Endothelial cell of umbilical vein (primary cell): ENCODE measurements at places on chromosomes 13 and 19.
A peak's percentile ranks its signal among the peaks of the same experiment; 100 is the strongest.

DNA sequence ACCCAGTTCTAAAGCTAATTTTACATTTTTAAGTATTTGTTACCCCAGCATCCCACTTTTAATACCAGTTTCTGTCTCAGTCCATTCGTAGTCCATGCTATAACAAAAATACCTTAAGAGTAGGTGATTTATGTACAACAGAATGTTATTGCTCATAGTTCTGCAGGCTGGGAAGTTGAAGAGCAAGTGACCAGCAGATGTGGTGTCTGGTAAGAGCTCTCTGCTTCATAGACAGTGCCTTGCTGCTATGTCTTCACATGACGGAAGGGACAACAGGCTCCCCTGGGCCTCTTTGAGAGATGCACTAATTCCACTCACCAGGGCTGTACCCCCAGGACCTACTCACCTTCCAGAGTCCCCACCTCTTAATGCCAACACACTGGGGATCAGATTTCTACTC lies 96.6 kb downstream of the COL4A2 start:
- peak overlapping the region; percentile 2 for H3K27ac ChIP-seq
- H3K27me3 ChIP-seq = no peaks in the 10 kb centered on the region
- DNase-seq = no peak

GRCh38 chr19:45253396-45254027 lies 2.4 kb downstream of the MARK4 start:
- H3K27ac ChIP-seq = no peak overlapping the region
- no peaks in the 10 kb centered on the region for H3K27me3 ChIP-seq
- no peak for DNase-seq
- H3K4me3 ChIP-seq = no peak overlapping the region
- no peaks in the 10 kb centered on the region for H3K36me3 ChIP-seq

- DNase-seq = no peak
- no peaks in the 10 kb centered on the region for H3K4me1 ChIP-seq
- H3K36me3 ChIP-seq = no peaks in the 10 kb centered on the region
Observed at GRCh38 chr19:41156207-41156606, 36.8 kb upstream of the CYP2S1 start.

DNA sequence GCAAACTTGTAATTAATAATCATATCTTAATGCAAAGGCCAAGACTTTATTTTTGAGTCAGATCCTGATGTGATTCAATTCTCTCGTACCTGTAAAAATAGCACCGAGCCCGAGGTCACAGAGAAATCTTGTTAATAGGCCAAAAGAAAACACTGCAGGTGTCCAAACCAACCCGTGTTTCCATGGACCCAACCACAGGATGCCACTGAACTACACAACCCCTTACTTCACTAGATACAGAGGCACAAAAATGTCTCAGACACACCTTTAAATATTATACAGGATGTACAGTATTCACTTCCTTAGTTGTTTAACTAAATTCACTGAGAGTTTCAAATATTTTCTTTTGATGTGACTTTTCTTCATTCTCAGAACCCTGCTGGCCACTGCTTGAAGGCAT lies 530.9 kb downstream of the MYO16 start:
- H3K36me3 ChIP-seq = no peaks in the 10 kb centered on the region
- H3K4me3 ChIP-seq = no peak overlapping the region
- DNase-seq = no peak
- peaks cover 19% of the 10 kb centered on the region for H3K4me1 ChIP-seq
- H3K27ac ChIP-seq = no peak overlapping the region

DNA sequence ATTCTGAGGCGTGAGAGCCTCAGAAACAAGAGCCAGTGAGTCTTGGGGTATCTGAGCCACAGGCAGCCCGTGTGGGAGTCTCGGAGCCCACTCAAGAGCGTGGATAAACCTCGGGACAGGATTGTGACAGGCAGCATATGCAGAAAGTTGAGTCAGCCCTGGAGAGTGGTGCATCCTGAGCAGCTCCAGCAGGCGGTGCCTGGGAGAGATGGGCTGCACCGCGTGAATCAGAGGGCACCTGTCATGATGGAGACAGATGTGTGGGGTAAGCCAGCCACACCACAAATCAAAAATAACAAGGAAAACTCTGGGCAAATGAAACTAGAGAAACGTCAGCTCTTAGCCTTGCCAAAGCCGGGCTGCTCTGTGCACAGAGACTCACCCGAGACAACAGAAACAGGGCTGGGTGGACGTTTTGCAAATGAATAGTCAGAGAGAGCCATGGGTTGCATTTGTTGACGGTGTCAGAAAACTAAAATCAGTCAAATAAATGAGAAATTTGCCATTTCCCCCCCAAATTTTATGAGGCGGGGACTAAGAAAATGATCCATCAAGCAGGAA lies 30.0 kb upstream of the POP4 start:
- DNase-seq = no peak
- no peaks in the 10 kb centered on the region for H3K4me1 ChIP-seq
- H3K27me3 ChIP-seq = no peaks in the 10 kb centered on the region
- H3K27ac ChIP-seq = no peak overlapping the region
- H3K4me3 ChIP-seq = no peak overlapping the region
- no peaks in the 10 kb centered on the region for H3K36me3 ChIP-seq

DNA sequence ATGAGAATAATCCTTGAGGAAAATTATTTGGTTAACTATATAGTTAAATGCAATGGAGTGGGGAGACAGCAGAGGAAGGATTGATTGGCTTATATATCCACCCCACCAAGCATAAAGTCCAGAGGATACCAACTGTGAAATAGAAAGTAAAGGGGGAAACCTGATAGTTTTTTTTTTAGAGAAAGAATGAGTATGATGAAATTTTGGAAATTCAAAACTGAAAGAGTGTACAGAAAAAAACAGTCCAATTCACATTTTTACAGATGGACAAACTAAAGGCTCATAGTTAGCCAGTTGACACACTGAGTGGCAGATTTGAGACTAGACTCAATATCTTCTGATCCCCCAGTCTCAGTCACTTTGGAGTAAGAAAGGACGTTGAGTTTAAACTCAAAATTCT lies 51.1 kb downstream of the FNDC3A start:
- DNase-seq = no peak
- no peaks in the 10 kb centered on the region for H3K4me1 ChIP-seq
- no peak overlapping the region for H3K27ac ChIP-seq
- no peaks in the 10 kb centered on the region for H3K36me3 ChIP-seq
- no peak overlapping the region for H3K4me3 ChIP-seq

GRCh38 chr19:11587975-11588631 lies 9.2 kb upstream of the ZNF627 start:
- H3K36me3 ChIP-seq = no peaks in the 10 kb centered on the region
- H3K27ac ChIP-seq = no peak overlapping the region
- H3K4me1 ChIP-seq = no peaks in the 10 kb centered on the region
- H3K27me3 ChIP-seq = no peaks in the 10 kb centered on the region
- DNase-seq = no peak

GRCh38 chr13:105552078-105552477 lies 983.4 kb downstream of the EFNB2 start:
- H3K4me1 ChIP-seq = no peaks in the 10 kb centered on the region
- no peak overlapping the region for H3K4me3 ChIP-seq

DNA sequence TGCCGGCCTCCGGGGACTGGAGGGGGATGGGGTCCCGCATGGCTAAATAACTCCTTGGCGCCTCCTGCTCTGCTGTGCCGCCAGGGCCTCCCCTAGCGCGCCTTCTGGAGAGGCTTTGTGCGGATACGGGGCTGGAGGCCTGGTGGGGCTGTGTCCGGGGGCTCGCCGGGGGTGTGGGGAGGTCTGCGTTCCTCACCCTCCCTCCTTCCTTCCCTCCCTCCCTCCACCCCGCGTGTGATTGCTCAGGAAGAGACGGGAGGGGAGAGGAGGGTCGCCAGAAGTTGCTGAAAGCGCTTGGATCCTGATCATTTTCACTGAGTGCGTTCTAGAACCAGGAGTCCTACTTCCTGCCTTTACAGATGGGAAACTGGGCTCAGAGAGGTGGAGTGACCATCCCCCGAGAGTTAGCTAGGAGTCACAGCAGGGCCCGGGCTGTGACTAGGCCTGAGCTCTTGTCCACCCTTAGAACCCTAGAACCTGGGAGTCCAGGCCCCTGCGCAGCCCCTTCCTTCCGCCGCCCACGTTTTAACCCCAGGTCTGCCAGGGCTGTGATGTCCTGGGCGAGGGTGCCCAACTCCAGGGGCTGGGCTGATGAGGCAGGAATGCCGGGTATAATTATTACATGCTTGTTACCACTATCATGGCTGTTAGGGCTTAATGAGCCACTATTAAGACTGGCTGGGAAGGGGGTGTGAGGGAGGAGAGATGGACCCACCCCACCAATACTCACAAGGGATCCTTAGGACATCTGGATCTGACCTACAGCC lies 782 bp upstream of the JUND start:
- peaks cover 2% of the 10 kb centered on the region for H3K36me3 ChIP-seq
- peak; percentile 85 for DNase-seq
- no peaks in the 10 kb centered on the region for H3K27me3 ChIP-seq
- peaks cover 19% of the 10 kb centered on the region for H3K4me1 ChIP-seq
- peak overlapping the region; percentile 94 for H3K27ac ChIP-seq

DNA sequence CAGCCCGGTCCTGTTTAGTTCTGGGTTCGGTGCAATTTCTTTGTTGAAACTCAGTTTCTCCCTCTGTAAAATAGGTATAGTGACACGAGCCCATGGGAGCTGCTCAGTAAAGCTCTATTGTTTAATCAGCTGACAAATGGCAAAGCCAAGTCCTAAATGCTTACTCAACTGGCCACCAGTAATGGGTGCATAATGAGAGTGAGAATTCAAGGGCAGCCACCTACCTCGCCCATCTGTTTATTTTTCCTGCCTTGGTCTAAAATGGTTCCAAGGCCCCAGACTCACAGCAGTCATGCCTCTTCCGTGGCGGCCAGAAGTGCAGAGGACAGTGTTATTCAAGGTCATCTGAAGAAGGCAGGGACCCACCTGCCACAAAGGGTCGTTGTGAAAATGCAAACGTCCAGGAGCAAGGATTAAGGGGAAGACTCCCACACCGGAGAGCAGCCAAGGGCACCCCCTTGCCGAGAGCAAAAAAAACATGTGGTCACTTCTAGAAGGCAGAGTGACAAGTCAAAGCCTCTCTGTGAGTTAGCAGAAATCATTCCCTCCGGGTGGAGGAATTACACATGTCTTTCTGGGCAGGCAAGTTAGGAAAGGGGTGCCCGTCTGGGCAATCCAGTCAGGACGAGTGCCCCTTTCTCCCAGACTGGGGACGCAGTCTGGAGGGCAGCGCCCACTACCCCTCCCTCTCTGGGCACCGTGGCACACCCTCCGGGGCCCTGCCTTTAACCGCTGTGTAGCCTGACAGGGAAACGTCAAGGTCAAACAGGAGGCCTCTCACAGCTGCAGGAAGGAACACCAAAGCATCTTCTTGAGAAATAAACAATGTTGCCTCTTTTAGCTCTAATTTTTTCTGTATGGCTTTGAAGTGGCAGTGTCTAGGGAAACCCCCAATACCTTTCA lies 186.2 kb downstream of the FOXO1 start:
- H3K4me3 ChIP-seq = no peak overlapping the region
- DNase-seq = no peak

DNA sequence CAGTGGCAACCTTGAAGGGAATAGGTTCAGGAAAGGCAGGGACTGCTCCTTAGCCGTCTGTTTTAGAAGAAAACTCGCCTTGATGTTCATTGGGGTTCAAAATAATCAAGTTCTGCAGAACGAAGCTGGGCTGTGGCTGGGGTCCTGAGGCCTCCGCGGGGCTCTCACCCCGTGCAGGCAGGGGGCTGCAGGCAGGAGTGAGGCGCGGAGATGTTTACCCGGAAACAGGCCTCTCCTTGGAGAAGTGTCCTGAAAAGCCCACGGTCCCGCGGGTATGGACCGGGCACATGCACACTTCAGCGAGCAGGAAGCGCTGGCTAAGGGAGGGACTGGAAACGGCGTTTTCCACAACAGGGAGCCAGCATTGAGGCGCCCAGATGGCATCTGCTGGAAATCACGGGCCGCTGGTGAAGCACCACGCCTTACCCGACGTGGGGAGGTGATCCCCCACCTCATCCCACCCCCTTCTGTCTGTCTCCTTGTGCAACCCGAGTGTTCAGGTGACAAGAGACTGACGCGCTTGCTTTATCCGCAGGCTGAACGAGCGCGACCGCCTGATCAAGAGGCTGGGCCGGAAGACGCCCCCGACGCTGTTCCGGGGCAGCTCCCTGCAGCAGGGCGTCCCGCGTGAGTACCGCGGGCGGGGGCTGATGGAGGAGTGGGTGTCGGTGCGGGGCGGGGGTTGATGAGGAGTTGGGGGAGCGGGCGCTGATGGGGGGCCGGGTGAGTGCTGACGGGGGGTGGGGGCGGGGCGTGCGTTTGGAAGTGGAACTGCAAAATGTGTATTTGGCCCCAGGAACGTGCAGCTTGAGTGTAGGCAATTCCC lies 39.6 kb downstream of the SHISA2 start:
- H3K27me3 ChIP-seq = no peaks in the 10 kb centered on the region
- no peak overlapping the region for H3K27ac ChIP-seq
- no peaks in the 10 kb centered on the region for H3K36me3 ChIP-seq
- H3K4me1 ChIP-seq = peaks cover 46% of the 10 kb centered on the region
- H3K4me3 ChIP-seq = peak overlapping the region; percentile 19
- no peak for DNase-seq

DNA sequence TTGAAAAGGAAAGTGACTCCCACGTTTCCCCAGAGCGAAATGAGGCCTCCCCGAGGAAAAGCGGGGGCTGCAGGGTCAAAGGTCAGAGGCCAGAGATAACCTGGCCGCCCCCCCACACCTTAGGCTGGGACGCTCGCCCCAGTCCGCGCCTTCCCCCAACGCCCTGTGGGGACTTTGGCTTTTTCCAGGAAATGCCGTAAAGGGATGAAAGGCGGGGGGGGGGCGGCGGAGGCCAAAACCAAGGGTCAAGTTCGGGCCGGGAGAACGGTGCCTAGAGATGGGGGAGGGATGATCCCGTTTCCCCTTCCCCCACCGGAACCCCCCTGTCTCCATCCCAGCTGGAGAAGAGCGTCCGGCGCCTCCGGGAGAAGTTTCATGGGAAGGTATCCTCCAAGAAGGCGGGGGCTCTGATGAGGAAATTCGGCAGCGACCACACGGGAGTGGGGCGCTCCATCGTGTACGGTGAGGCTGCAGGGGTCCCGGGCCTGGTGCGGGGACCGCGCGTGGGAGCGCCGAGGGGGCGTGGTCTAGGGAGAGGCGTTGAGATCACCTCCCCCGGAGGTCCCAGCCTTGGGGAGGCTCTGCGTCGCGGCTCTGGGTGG lies 575 bp downstream of the SHFL start:
- H3K27me3 ChIP-seq = no peaks in the 10 kb centered on the region
- peak overlapping the region; percentile 97 for H3K4me3 ChIP-seq
- H3K36me3 ChIP-seq = no peaks in the 10 kb centered on the region

- no peak for DNase-seq
- no peak overlapping the region for H3K27ac ChIP-seq
- no peaks in the 10 kb centered on the region for H3K4me1 ChIP-seq
- H3K4me3 ChIP-seq = no peak overlapping the region
Observed at GRCh38 chr19:5304486-5304885, 36.1 kb downstream of the PTPRS start.
